Right renal pelvis (tissue), 4 donors: ENCODE measurements at places on chromosomes 11 and 22. TPM values are rescaled to one million over a fixed set of nuclear protein-coding genes. Genes with fewer than 3 reads are reported as not detected.

DNA sequence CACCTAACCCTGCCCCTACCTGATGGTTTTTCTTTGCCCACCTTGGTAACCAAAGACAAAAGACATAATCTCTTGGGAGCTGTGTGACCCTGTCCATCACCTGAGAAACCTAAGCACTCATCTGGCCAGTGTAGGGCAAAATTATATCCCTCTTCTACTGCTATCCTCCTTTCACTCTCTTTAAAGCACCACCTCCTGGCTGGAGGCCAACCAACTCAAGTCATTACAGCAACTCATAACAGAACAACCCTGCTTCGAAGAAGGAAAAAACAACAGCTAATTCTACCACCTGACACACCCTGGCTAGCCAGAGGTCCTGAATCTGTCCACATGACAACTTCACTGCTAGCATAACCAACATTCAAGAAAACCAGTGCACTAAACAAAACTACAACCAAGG lies 45.5 kb downstream of the GAS2 start:
- no peak for DNase-seq

The SPI1 gene
- polyA plus RNA-seq, result 3.5 TPM

- no peak for DNase-seq
Observed at GRCh38 chr11:45715418-45715817, 50.0 kb upstream of the CHST1 start.

GRCh38 chr22:20745119-20745518 lies 28.8 kb upstream of the SERPIND1 start:
- DNase-seq, result no peak

DNA sequence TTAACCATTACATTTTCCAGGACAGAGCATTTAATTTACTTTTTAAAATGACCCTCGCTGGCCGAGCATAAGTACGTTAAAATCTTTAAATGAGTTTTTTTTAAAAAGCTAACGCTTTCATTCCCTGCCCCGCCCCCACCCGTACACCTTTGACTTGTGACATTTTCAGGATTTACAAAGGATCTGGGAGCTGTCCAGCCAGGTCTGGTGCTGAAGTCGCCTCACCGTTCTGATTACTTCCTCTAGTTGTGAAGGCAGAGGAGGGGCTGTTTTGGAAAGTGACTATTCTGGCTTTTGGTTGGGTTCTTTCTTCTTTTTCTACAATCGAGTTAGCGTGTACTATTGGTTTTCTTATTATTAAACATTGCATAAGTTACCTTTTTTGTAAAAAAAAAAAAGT lies 2.9 kb downstream of the C11orf87 start:
- peak; percentile 20 for DNase-seq

DNA sequence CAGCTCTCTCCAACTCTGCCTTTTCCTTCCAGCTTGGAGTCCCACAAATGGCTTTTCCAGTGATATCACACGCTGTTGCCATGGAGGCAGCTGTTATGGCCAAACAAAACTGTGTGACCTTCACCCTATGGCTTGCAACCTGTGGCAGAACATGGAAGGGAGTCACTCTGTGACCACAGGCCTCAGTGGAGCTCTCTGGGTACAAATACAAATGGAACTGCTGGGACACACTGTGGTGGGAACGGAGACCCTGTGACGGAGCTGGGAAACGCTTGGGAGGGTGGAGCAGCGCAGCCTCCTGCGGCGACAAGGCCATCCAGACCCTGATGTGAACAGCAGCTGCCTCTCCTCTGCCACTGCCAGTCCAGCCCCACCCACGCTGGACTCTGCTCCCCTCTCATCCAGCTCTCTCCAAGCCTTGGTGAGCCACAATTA lies 162.5 kb downstream of the ETS1 start:
- DNase-seq, result no peak

DNA sequence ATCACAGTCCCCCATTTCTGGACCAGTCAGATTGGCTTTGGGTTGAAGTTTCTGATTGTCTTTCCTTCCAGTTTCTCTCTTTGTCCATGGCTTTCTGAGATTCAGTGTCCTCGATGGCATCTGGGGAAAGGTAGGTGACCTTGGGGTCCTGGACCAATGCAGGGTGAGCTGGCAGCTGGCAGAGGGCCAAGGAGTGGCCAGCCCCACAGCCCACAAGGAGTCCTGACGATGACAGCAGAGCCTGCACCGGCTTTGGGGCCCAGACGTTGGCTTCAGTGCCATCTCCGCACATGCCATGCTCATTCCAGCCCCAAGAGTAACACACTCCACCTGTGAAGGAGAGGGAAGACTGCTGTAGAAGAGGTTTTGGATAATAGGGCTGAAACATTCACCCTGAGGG lies 53.5 kb downstream of the KCNC1 start:
- no peak for DNase-seq

DNA sequence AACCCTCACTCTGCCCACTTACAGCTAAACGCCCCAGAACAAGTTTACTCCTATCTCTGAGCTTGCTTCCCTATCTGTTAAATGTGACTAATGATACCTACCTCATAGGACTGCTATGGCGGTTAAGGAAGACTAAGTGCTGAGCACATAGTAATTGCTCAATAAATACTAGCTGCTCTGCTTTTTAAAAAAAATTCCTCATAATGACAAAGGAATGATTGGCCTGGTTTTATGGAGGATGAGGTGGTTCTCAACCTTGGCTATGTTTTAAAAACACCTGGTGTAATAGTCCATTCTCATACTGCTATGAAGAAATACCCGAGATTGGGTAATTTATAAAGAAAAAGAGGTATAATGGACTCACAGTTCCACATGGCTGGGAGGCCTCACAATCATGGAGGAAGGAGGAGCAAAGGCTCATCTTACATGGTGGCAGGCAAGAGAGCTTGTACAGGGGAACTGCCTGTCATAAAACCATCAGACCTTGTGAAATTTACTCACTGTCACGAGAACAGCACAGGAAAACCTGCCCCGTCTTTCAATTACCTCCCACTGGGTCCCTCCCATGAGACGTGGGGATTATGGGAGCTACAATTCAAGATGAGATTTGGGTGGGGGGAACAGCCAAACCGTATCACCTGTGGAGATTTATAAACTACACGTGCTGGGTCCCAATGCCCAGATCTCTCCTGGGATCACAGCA lies 127.2 kb upstream of the SYT13 start:
- no peak for DNase-seq

DNA sequence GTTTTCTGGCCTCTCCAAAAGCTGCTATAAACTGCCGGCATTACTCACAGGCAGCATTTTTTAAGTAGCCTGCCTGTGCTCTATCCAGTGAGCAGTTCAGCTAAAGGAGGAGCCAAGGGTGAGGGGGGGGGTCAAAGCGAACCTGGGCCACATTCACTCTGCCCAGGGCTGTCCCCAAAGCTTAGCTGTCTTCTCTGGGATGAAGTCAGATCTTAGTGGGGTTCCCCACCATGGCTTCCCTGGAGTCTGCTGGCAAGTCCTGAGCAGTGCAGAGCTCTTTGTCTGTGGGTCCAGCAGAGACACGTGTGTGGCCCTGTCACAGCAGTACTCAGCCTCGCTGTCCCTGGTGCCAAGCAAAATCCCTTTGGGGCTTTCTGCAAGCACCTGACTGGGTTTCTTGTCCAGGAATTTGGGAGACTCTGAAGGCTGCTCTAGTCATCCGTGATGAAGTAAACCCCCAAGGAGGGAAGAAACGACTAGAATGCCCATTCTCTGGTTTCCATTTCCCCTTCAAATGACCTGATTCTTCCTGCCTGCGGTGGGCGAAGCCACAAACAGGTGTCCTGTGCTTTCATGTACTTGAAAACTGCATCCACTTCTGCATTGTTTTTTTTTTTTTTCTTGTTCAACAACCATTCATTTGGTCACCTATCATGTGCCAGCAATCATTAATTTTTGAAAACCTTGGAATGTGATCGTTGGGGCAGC lies 2.6 kb downstream of the KCNJ5 start:
- DNase-seq, result no peak

GRCh38 chr22:35315855-35316745 lies 16.4 kb downstream of the TOM1 start:
- DNase-seq, result no peak

- DNase-seq, result no peak
Observed at GRCh38 chr11:12267921-12268320, 109.5 kb upstream of the PARVA start.

- no peak for DNase-seq
Observed at GRCh38 chr11:56486801-56487200, 4.4 kb downstream of the OR5M8 start.

DNA sequence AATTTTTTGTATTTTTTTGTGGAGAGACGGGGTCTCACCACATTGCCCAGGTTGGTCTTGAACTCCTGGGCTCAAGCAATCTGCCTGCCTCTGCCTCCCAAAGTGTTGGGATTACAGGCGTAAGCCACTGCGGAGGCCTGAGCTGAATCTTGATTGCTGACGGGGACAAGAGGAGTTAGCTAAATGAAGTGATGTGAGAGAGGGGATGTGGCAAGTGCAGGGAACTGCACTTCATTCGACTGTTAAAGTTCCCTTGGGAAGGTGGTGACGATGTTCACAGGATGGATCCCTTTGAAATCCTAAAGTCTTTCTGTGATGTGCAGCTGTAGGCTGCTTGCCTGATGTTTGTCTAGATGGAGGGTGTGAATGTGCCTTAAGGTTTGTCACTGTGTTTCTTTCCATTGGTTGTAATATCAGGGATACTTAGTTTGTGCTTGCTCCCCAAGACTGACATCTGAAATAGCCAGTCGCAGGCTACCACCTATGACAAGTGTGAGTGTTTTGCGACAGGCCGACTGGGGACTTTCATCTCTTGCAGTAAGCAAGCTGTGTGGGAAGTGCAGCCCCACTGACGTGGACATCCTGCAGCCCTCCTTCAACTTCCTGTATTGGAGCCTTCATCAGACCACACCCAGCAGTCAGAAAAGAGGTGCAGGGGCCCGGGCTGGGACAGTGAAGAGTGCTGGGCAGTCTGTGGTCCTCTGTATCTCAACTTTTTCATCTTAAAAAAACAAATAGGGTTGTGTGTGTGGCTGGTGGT lies 19.6 kb upstream of the CCDC134 start:
- DNase-seq, result no peak

The C11orf86 gene
- polyA plus RNA-seq, result not detected

- no peak for DNase-seq
Observed at GRCh38 chr22:29385748-29386147, 2.6 kb downstream of the AP1B1 start.

The CHID1 gene
- polyA plus RNA-seq, result 102 TPM

The SEPTIN5 gene
- polyA plus RNA-seq, result 34.6 TPM

The C11orf87 gene
- polyA plus RNA-seq, result 0.30 TPM

The GTSE1 gene
- polyA plus RNA-seq, result 14.6 TPM

GRCh38 chr11:61055776-61056175 lies 46.5 kb upstream of the CD5 start:
- no peak for DNase-seq

- peak; percentile 7 for DNase-seq
Observed at GRCh38 chr11:29448246-29448877, 568.5 kb downstream of the KCNA4 start.

DNA sequence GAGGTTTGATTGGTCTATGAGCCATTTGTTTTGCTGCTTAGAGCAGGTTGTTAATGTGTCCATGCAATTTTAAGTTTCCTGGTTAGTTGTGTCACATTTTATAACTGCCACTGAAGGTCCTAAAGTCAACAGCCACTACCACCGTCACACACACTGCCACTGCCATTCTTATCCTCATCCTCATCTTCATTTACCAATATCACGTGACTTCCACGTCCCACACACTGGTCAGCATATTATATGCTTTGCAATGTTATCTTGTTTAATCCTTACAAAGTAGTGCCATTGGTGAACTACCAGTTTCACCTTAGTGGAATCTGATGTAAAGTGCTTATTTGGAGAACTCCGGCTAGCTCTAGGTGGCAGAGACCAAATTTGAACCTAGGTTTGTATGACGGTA lies 9.7 kb downstream of the MMP26 start:
- no peak for DNase-seq

GRCh38 chr22:20002636-20003035 lies 14.0 kb downstream of the ARVCF start:
- no peak for DNase-seq

- no peak for DNase-seq
Observed at GRCh38 chr22:20180640-20181039, 29.8 kb upstream of the CCDC188 start.

GRCh38 chr11:23236826-23237555 lies 376.7 kb upstream of the CCDC179 start:
- DNase-seq, result no peak

The GDPD4 gene
- 0.08 TPM for polyA plus RNA-seq

- no peak for DNase-seq
Observed at GRCh38 chr11:34264303-34265110, 93.3 kb downstream of the ABTB2 start.

- no peak for DNase-seq
Observed at GRCh38 chr11:132006884-132007580, 636.6 kb downstream of the NTM start.

DNA sequence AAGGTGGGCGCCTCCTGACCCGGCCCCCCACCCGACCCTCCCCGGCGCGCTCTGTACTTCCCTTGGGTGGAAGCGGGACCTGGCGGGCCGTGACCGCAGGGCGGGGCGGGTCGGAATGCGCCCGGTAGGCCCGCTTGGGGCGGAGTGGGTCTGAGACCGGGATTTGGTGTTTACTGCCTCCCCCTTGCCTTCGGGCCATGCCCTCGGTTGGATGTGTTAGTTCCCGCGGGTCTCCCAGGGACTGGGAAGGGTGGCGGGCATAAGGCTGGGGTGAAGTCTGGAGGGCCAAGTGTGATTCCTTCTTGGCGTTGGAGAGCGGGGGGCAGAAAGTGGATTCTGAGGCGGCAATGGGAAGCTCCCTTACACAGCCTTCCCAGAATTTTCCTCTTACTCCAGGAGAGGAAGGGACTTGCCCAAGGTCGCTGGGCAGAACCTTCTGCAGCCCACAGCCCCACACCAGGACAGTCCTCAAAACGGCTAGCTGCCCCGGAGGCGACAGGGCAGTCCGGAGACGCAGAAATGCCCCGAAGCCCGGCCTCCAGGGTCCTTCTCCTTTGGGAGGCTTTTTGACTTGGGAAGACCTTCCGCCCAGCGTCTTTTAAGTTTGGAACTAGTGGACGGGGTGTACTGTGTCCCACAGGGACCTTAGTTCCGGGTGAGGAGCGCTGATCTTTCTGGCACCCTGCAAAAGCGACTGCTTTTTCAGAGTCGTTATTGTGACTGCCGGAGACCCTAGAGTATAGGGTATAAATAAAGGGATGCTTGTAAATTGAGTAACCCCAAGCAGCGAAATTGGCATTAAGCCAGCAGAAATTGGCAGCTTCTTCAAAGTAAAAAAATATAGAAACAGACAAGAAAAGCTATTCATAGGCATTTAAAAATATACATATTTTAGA lies 647 bp downstream of the SWAP70 start:
- DNase-seq, result no peak

The OR10A6 gene
- not detected for polyA plus RNA-seq

The ANGPTL5 gene
- polyA plus RNA-seq, result not detected
